ENCODE measurements at places on chromosomes 11 and 22.

- no peak for DNase-seq
These were observed 53.8 kb downstream of the LARGE1 start for GRCh38 chr22:33866511-33866910.

DNA sequence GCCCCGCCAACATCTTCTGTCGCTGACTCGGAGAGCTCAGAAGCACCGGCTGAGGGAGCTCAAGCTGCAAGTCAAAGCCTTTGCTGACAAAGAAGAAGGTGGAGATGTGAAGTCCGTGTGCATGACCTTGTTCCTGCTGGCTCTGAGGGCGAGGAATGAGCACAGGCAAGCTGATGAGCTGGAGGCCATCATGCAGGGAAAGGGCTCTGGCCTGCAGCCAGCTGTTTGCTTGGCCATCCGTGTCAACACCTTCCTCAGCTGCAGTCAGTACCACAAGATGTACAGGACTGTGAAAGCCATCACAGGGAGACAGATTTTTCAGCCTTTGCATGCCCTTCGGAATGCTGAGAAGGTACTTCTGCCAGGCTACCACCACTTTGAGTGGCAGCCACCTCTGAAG lies 6.7 kb downstream of the RAG1 start:
- no peak for DNase-seq

DNA sequence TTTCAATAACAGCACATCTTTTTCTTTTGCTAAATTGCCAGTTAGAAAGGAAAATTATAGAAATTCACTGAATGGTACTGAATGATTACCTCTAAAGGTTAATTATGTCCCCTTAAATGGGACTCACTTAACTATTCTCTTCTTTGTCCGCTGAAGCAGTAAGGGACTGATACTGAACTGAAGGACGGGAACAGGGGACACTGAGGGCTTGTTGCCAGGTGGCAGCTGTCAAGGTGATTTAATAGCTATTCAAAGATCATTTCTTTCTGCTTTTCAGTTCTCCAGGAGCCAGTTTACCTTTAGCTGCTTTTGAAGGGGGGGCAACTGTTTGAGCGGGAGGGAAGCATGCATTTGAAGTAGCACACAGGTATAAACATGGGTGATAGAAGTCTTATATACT lies 325.4 kb upstream of the CCDC90B start:
- no peak for DNase-seq

- peak; percentile 44 for DNase-seq
These were observed 2.1 kb downstream of the KMT2A start for GRCh38 chr11:118438314-118438931.

DNA sequence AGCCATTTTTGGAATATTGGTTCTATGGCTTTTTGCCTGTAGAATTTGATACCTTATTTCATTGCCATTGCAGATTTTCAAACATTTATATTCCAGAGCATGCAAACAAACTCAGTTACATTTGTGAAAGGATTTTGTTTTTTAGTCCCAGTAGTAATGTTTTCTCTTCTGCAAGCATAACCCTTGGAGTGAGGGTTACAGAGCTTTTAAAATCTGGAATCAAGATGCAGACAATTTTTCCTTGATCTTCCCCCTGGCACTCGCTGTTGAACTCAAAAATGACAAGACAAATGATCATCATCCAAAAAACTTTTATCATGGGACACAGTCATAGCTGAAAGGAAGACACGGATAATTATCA lies 20.8 kb downstream of the BBOX1 start:
- no peak for DNase-seq

DNA sequence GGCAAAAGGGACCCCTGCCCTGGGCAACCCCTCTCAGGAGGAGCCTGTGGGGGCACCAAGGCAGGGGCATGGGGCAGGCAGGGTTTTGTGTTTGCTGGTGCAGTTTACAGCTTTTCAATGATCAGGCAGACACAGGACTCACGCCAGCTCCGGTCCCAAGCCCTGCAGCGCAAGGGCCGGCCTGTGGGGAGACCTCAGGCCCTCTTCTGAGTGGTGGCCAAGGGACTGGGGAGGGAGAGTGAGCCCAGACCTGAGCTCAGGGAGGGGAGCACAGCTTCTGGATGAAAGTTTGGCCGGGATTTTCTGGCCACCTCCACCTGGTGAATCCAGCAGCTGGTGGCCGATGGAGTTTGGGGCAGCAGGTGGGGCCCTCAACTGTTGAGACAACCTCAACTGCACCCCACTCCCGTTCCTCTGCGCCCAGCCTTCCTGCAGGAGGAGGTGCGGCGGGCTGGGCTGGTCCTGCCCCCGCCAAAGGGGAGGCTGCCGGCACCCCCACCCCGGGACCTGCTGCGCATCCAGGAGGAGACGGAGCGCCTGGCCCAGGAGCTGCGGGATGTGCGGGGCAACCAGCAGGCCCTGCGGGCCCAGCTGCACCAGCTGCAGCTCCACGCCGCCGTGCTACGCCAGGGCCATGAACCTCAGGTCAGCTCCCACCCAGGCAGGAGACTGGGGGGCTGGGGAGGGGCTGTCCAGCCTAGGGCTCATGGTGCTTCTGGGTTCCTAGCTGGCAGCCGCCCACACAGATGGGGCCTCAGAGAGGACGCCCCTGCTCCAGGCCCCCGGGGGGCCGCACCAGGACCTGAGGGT lies 3.6 kb downstream of the TCIRG1 start:
- DNase-seq: no peak

DNA sequence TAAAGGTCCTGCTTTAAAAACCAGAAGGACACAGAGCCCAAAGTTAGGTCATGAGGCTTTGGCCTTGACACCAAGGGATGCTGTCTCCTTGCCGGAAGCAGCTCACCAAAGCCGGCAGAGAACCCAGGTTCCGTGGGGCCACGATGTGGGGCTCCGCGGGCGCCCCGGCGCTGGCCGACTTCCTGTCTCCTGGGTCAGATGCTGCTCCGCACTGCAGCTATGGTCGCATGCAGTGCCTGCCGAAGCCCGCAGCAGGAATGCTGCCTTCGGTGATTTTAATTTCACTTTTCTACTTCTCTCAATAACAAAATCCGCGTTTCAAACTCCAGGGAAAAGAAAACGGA lies 454 bp upstream of the OTUB1 start:
- peak; percentile 75 for DNase-seq

DNA sequence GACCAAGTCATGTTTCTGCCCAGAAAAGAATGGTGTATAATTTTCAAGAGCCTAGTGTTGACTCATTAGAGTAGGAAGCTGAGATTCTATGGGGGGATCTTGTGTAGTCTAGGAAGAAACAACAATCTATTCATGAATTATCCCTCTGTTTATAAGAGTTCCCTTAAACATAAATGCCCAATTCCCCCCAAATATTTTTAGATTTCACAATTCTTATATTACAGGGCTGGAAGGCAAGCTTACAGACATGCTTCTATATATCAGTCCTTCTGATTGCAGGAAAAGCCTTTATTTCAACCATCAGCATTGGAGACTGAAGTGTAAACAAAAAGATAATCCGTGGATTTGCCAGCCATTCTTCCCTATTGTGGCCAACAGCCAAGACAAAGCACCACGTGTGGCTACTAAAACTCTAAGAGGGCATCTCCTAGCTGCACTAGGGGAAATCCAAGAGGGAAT lies 71.4 kb downstream of the NAT10 start:
- DNase-seq: no peak

GRCh38 chr22:19519041-19519926 lies 4.9 kb downstream of the CLDN5 start:
- no peak for DNase-seq

DNA sequence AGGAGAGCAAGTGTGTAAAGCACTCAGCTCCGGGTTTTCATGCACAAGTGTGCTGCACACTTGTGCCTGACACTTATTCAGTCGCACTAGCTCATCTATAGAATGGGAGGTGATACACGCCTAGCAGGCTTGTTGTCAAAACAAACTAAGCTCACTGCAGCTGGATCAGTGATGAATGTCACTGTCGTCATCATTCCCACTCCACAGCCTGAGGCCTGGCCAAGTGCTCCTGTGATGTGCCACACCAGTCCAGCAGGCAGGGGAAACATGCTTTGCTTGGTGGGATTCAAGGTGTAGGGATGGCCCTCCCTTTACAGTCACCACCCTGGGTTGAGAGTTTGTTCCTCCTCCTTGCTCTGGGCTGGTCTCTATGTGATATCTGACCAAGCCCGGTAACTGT lies 6.8 kb downstream of the MPST start:
- DNase-seq: no peak

DNA sequence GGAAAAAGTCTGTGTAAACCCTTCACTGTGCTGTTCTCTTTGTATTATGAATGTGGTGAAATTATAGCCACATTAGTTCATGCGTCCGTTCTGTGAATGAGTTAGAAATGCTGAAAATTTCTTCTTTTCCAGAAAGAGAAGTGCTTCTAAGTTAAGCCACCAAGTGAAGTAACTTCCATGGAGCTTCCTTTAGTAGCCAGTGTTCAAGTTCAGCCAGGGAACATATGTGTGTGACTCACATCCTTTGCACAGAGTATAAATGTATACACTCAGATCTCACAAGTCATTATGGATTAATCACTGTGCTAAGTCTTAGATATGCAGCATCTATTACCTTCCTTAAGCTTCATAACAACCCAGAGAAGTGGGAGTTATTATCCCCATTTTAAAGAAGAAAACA lies 3.1 kb upstream of the MMP8 start:
- DNase-seq: no peak

DNA sequence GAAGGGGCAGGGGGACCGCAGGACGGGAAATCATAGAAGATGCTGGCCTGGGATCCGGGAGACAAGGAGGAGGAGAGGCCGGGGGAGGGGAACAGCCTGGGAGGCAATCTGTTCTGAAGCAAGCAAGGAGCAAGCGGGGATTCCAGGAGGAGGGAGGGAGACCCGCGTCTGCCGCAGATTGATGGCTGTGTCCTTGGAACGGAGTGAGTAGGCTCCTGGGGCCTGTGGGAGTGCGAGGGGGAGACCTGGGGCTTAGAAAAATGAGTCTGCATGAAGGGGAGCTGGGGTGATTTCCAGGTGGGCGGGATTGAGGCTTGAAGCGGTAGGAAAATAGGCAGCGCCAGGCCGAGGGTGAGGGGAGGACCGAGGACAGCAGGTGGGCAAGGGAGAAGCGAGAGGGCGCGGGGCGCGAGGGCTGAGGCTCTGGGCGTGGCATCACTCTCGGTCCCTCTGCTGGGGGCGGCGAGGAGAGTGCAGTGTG lies 1.6 kb upstream of the LRRC55 start:
- DNase-seq: no peak

GRCh38 chr22:27992294-27993165 lies 73.5 kb upstream of the PITPNB start:
- no peak for DNase-seq

GRCh38 chr22:24386937-24387471 lies 40.4 kb upstream of the ADORA2A start:
- no peak for DNase-seq

GRCh38 chr11:69073469-69073868 lies 24.7 kb downstream of the TPCN2 start:
- DNase-seq: no peak

DNA sequence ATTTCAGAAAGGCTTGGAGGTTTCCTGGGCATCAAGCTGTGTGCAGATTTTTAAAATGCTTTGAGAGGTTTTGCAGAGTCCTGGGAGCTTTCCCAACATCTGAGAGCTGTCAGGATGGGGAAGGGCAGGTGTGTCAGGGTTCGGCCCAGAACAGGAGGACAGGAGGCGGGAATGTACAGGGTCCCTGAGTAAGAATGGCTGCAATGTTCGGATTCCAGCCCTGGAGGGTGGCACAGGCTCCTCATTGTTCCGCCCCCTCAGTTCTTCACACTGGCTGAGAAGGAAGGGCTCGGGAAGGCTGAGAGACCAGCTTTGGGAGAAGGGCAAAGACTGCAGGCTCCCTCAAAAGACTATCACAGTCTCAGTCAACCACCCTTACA lies 5.1 kb upstream of the SEPTIN3 start:
- no peak for DNase-seq

DNA sequence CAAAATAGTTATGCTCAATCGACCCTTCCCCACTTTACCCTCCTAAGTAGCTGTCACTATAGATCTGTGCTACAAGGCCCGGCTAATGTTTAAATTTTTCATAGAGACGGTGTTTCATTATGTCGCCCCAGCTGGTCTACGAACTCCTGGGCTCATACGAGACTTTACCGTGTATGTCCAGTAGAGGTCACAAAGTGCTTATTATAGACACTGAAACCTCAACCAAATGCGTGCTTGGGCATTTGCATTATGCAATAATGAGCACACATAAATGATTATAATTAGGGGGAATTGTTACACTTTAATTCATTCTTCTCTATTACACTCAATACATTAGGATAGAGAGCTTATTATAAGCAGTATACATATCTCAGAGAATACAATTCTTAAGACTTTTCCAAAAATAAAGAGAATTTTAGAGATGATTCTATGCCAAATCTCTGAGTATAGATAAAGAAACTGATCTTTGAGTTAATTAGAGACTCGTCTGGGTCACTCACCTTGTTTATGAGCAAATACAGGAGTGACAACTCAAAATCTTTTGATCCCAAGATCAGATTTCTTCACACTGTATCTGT lies 12.5 kb upstream of the MRPL16 start:
- DNase-seq: peak; percentile 49

DNA sequence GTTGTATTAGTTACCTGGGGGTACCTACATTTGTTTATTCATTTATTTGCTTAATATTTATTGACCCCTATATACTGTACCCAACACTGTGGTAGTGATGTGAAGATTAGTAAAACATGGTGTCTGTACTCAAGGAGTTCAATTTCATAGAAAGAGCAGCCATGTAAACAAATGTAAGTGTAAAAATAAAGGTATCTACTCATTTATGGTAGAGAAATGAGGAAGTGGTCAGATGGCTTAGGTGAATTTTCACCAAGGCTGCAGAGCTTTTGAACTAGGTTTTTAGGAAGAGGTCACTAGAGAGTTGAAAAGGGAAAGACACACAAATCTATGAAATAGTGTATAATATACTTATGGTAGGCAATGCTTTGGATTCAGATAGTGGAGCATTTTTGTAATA lies 11.1 kb downstream of the CTR9 start:
- peak; percentile 53 for DNase-seq

- no peak for DNase-seq
These were observed 7.1 kb downstream of the RBX1 start for GRCh38 chr22:40958299-40958698.

DNA sequence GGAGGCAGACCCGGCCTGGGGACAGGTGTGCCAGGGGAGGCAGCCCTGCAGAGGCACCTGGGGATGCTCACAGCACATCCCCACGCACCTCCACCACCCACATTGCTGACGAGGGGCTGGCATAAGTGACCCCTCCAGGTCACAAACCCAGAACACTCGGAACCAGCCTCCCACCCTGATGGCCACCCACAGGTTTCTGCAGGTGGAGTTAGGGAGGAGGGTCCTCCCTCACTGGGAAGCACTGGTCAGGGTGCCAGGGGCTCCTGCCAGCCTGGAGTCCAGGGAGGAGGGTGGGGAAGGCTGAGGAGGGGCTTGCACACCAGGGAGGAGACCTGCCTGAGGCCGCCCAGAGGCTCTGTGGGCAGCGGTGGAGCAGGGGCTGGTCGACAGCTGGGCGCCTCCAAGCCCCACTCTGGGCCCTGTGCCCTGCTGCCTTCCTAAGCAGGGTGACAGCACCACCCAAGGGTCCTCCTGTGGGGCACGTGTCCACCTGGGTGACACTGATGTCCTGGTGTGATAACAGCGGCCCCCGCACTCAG lies 51.0 kb upstream of the CARS1 start:
- no peak for DNase-seq

GRCh38 chr11:45091563-45092403 lies 54.7 kb upstream of the PRDM11 start:
- DNase-seq: no peak

GRCh38 chr11:1564535-1565172 lies 7.4 kb downstream of the DUSP8 start:
- DNase-seq: no peak

- DNase-seq: no peak
These were observed 176.7 kb upstream of the TENM4 start for GRCh38 chr11:79617561-79617960.

- DNase-seq: no peak
These were observed 560 bp downstream of the TBX1 start for GRCh38 chr22:19760951-19761724.
